ENCODE measurements at places on chromosomes 11 and 22.

DNA sequence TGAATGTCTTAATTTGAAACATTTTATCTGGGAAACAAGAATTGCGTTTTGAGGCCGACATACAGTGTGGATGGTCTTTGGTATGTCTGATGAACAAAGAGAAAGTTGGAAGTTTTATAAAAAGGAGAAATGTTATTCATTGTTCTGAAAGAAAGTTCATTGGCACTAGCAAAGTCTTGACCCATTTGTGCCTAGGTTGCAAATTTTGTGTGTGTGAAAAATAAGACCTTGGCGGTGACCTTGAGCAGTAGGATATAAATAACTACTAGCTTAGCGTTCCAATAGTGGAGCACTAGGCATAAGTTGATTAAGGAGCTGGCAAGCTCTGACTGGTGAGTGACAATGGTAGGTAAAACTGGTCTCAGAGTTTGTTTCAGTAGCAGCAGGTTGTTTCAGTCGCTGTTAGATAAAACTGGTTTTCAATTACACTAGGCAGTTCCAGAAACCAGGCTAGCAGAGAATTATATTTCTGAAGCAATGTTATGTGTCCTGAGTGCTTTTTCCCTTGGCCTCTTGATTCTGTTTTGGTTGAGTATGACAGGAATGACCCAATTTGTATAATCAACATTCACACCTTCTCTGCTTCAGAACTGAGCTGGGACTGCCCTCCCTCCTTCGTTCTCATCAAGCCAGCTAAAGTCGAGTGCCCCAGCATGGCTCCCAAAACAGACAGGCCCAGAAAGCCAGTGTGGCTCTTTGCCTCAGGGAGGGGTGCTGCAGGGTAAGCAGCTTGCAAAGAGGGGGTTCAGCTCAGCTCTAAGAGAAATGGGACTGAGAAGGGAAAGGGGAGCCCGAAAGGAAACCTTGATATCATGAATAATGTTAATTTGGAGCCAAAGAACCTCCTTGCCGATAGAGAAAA lies 85.7 kb downstream of the NTM start:
- DNase-seq = no peak

- DNase-seq = no peak
Observed at GRCh38 chr11:119396835-119397234, 15.3 kb upstream of the USP2 start.

GRCh38 chr11:66136752-66137123 lies 66.7 kb downstream of the PACS1 start:
- no peak for DNase-seq

DNA sequence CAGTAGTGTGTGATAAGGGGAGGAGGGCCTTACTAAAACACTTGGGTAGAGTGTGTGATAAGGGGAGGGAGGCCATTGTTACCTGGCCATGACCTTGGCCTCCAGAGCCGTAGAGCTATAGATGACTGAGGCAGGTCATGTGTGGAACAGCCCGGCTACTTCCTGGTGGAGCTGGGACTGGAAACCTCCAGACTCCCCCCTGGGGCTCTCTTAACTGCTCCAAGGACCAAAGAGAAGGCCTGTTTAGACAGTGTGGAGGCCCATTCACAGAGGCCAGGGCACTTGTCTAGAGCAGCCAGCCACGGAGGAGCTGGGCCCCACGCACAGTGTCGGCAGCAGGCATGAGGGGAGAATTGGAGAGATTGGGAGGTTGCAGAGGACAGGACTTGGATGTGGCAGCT lies 12.5 kb upstream of the MICALL1 start:
- no peak for DNase-seq

GRCh38 chr11:86629045-86629706 lies 43.2 kb downstream of the ME3 start:
- no peak for DNase-seq

GRCh38 chr11:129427816-129428406 lies 52.3 kb downstream of the BARX2 start:
- no peak for DNase-seq

- no peak for DNase-seq
Observed at GRCh38 chr11:42311514-42311913, 852.1 kb upstream of the LRRC4C start.

DNA sequence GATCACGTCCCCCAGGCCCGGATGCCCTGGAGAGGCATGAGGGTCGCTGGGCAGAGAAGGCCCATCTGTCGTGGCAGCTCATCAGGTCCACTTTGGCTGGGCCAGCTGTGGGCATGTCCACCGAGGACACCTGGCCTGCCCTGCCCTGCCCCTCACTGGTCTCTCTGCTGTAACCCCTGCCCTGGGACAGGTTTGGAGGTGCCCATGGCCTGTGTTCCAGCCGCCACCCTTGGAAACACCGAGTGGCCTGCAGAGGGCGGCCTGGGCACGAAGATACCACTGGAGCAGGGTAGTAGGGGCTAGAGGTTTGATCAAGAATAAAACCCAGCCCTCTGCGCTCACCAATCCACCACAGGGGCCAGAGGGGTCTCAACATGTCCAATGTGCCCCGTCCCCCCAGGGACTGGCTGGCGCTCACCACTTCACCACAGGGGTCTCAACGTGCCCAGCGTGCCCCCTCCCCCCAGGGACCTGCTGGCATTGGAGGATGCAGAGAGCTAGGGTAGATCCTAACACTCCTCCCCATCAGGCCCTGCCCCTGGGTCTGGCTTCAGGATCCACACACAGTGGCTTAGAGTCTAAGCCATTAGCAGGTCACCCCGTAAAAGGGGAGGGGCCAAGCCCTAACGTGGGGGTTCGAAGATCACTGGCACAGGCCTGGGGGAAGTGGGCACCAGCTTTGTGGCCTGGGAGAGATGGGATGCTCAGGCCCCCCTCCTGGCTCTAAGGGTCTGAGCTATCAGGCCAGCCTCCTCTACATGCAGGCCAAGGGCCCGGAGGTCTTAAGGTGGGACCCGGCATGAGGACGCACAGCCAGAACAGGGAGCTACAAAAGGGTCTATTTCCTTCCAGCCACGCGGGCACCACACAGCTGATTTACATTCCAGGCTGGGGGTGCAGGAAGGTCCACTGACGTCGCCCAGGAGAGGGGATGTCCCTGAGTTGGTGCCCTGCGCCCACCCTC lies 1.3 kb upstream of the HDAC10 start:
- DNase-seq = no peak

- DNase-seq = no peak
Observed at GRCh38 chr11:66659763-66660162, 17.9 kb downstream of the RBM4B start.

DNA sequence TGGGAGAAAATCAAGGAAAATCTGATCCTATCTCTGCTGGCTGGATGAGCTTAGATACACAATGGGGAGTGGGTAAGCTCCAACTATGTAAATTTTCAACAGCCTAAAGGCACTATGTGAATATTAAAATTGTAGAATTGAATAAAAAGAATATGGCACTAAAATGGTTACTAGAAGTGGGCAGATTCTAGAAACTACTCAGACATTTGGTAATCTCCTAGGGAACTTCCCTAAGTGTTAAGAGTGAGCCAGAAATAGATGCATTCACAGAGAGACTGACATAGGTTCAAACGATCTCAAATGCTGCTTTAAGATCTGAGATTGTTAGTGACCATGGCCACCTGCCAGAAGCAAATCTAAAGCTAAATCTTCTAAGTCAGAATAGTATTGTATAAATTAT lies 4.3 kb upstream of the OR52E1 start:
- DNase-seq = no peak

DNA sequence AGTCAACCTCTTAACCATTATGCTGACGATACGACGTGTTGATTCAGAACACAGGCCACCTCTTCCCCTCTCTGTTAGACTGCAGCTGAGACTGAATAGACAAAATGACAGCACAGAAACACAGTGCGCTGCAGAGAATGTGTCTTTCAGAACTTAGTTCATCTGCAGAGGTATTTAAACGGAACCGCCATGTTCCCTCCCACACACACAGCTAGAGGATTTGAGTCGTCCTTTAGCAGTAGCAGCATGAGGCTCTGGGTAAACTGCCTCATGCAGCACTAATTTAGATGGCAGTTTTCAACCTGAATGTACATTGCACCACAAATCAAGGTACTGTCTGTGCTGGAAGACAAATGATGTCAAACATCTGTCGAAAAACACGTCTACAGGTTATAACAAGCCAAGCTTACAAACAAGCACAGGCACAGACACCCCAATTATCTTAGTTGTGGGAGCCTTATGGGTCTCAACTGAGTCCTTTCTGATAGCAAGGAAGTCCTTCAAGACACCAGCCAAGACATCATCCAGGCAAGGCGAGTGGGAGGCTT lies 76.6 kb upstream of the LRRC4C start:
- DNase-seq = no peak

GRCh38 chr11:125627236-125627910 lies 2.4 kb downstream of the CHEK1 start:
- DNase-seq = no peak

DNA sequence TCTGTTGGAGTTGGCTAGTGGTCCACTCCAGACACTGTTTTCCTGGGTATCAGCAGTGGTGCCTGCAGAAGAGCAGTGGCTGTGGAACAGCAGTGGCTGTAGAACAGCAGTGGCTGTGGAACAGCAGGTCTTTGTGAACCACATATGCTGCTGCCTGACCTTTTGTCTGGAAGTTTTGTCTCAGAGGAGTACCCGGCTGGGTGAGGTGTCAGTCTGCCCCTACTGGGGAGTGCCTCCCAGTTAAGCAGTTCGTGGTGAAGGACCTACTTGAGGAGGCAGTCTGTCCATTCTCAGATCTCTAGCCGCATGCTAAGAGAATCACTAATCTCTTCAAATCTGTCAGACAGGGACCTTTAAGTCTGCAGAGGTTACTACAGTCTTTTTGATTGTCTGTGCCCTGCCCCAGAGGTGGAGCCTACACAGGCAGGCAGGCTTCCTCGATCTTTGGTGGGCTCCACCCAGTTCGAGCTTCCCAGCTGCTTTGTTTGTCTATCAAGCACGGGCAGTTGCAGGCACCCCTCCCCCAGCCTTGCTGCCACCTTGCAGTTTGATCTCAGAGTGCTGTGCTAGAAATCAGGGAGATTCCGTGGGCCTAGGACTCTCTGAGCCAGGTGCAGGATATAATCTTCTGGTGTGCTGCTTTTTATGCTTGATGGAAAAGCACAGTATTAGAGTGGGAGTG lies 89.1 kb upstream of the TRIM48 start:
- no peak for DNase-seq

- no peak for DNase-seq
Observed at GRCh38 chr11:47928426-47928825, 51.9 kb upstream of the PTPRJ start.

DNA sequence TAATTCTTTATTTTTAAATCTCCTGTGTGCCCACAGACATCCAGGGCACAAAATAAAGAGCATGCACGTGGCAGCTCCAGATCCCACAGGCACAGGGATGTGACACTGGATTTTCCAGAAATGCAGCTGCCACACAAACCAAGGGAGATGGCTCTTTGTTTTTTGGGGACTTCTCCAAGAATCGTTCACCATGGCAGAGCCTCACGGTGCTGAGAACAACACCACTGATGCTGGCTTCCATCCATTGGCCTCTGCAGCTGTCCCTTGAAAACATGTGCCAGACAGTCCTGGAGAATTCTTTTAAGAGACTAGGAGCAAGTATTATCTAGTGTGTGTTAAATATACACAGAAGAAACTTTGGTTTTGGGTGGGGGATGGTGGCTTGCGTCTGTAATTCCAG lies 108.4 kb upstream of the SLC22A12 start:
- no peak for DNase-seq

GRCh38 chr22:27874185-27874584 lies 44.9 kb downstream of the PITPNB start:
- DNase-seq = no peak

GRCh38 chr11:131218542-131218941 lies 151.9 kb upstream of the NTM start:
- DNase-seq = no peak

DNA sequence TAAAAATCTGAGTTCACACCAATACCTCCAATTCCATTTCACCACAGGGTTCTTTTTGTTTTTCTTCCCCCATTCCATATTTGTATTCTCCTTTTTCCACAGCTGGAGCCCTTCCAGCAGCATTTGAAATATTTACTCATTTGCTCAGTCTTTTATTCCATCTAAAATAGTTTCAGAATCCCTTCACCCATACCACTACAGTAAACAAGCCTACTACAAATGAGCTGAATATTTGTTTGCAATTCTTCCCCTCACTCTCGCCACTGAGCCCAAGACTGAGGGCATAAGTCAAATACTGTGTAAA lies 46.4 kb downstream of the ZNF143 start:
- no peak for DNase-seq

- no peak for DNase-seq
Observed at GRCh38 chr11:91129596-91129995, 906.7 kb upstream of the CHORDC1 start.

- no peak for DNase-seq
Observed at GRCh38 chr11:129943036-129943435, 47.7 kb upstream of the NFRKB start.

DNA sequence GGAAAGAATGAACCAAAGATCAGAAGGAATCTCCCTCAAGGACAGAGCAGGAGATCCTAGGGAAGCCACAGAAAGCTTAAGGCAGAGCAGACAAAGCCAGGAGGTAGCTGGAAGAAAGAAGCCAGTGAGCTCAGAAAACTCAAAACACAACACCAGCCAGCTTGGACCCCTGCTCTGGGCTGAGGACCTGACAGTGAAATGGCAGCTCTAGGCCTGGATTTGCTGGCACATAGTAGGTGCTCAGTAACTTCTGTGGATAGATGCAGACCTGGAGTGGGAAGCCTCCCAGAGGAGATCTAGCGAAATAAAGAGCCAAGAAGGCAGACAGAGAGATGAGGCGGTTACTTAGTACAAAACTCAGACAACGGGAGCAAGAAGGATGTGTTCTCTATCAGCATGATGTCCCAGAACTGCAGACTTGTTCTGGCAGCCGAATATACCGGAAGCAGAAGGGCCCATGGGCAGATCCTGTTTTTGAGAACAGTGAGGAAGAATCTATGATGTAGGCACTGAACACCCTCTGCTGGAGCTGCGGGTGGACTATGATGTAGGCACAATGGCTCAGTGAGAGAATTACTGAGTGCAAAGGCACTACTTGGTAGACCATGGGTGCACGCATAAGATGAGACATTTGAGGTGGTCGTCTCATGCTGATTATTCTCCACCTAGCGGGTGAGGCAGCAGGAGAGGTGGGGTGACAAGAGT lies 4.8 kb downstream of the ROBO4 start:
- DNase-seq = no peak

- DNase-seq = no peak
Observed at GRCh38 chr11:128625746-128626145, 38.4 kb upstream of the ETS1 start.

DNA sequence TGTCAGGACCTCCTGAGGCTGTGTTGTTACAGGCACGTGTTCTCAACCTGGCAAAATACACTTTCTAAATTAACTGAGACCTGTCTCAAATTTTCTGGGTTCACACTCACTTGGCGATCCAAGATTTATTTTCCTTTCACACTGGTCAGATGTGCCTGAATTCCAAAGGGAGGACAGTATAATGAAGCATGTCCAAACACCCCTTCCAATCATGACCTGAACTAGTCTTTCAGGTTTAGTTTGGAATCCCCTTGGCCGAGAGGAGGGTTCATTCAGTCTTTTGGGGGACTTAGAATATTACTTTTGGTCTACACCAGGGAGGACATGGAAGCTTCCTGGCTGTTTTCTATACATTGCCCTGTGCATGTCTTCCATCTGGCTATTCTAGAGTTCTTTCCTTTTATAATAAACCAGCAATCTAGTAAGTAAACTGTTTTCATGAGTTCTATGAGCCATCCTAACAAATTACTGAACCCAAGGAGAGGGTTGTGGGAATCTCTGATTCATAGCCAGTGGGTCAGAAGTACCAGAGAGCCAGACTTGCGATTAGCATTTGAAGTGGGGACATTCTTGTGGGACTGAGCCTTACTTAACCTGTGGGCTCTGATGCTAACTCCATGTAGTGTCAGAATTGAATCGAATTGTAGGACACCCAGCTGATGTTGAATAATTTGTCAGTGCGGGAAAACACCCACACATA lies 14.8 kb upstream of the TMEM216 start:
- DNase-seq = no peak

- DNase-seq = no peak
Observed at GRCh38 chr11:115179636-115180035, 324.6 kb downstream of the CADM1 start.
